ENCODE measurements at places on chromosomes 1 and 21.

- no peak for DNase-seq
Measured at GRCh38 chr21:30444204-30444603, 4.1 kb downstream of the KRTAP15-1 start.

GRCh38 chr1:85438353-85438752, 26.6 kb downstream of the DDAH1 start:
- DNase-seq, result no peak

- DNase-seq, result no peak
Measured at GRCh38 chr1:116415699-116416533, 42.9 kb downstream of the ATP1A1 start.

DNA sequence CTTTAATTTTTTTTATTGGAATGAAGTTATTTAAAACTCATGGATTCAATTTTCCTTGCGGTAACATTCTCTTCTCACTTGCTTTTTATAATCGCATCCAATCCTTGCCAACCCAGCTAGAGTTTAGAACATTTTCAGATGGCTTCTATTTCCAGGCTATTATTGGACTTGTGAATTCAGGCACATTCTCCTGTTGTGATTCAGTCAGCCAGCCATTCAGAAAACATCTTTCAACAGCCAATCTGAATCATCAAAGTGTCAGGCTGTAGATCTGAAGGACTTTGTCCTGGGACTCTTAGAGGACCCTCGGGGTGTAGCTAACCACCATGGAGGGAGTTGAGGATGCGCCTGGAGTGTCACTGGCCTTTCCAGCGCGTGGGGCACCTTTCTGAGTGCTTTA, 92.4 kb downstream of the PRDM2 start:
- no peak for DNase-seq

GRCh38 chr1:12488666-12489354, 129.2 kb downstream of the DHRS3 start:
- no peak for DNase-seq

GRCh38 chr1:220189750-220190347, 82.4 kb downstream of the RAB3GAP2 start:
- no peak for DNase-seq

DNA sequence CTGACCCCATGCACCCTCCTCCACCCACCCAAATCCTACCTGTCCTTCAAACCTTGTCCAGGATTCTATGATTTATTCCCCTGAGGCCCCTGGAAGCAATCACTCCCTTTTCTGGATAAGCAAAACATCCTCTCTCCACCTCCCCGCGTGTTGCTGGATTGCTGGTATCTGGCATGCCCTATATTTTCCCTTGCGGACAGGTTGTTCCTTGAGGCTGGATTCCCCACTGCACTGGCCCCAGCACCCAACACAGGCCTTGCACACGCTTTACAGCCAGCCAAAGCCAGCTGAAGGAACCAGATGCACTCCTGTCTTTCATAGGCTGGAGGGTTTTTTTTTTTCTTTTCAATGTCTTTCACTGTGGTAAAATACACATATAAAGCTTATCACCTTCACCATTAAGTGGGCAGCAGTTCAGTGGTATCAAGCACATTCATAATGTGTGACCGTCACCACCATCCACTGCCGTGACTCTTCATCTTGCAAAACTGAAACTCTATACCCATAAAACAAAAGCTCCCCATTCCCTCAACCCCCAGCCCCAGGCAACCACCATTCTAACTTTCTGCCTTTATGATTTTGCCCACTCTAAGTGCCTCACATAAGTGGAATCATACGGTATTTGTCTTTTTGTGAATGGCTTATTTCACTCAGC, 50.9 kb downstream of the TOR1AIP2 start:
- no peak for DNase-seq

- DNase-seq, result no peak
Measured at GRCh38 chr1:227754958-227755357, 19.7 kb downstream of the SNAP47 start.

DNA sequence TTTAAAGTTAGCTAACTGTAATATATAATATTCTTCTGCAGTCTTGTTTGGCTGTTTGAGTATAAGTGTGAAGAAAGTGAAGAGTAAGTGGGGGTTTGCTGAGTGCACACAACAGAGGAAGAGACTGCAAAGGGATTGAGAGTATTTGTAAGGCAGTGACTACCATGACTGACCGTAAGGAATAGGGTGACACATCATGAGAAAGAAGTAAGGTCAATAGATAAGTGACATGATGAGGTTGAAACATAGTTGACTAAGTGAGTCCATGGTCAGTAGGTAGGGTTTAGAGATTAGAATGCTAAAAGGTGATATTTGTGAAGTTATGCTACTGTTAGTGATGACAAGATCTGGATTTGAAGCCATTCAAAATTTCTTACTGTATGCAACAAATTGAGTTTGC, 27.7 kb downstream of the WARS2 start:
- no peak for DNase-seq

DNA sequence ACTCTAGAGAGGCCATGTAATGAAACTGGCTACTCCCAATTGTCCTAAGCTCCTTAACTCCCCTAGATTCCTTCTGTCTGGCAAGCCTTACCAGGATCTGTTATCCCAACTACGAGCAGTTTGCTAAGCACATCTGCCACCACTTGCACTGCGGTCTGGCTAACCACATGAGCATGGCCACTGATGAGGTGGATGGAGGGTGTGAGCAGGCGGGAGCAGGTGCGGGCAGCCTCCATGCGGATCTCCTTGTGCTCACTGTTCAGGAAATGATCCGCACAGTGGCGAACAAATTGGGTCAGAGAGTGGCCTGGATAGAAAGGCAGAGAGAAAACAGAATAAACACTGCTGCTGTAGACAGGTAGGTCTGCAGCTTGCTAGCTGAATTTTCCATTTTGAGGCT, 24.0 kb downstream of the MTOR start:
- peak; percentile 18 for DNase-seq

DNA sequence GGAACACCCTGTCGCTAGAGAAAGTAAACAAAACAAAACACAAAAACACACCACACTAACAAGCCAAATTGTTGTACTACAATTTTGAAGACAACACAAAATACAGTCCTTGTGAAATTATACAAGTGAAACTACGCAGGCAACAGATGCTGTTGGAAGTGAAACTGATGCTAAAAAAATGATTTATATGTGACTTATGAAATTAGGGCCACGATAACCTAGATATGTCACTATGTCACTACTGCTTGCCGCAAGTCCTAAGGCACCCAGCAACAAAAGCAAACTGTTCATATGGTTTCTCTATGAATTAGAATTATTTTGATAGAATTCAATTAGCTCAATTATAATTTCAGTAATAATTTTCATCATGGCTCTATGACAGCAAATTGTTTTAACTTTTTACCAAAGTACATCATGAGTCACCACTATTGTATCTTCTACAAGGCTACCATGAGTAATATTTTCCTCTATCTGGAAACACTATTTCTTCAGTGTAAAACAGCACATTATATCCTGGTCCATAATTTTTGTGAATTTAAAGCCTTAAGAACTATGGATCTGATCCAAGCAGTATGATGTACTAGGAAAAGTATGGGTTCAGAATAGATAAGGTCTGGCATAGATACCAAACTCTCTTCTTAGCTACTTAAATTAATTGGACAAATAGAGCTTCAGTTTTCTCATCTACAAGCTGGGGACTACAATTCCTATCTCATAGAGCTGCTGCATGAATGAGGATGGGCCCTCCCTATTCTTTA, 216.3 kb downstream of the COL11A1 start:
- DNase-seq, result no peak

- DNase-seq, result no peak
Measured at GRCh38 chr1:150221552-150221951, 14.4 kb downstream of the ANP32E start.

- no peak for DNase-seq
Measured at GRCh38 chr1:59125154-59125553, 171.7 kb upstream of the FGGY start.

DNA sequence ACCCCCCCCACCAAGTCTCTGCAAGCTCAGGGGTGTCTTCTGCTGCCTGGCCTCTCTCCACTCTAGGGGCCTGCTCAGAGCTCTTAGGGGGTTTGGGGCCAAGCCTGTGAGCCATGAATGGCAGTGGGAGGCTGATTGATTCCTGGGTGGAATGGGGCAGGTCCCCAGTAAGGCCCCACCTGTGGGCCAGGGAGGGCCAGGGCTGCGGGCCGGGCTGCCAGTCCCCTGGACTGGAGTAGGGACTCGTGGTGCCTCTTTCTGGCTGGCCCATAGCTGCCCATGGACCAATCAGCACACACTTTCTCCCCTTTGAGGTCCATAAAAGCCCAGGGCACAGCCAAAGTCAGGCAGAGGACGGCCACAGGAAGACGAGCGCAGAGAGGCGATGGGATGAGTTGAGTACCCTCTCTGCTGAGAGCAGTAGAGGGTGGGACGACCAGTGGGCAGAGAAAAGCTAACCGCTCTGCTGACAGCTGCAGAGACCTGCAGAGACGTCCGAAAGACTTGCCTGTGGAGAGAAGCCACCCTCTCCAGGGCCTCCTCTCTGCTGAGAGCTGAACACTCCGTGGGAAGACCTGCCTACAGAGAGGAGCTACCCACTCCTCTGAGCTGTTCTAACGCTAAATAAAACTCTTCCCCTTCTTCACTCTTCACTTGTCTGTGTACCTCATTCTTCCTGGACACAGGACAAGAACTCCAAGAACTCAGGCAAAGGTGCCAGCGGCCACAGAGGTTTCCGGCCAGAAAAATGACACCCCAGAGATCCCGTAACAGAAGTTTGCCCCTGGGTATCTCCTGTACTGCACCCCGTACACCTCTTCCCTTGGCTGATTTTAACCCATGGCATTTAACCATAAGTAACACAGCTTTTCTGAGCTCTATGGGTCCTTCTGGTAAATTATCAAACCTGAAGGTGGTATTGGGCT, 38.2 kb upstream of the TARDBP start:
- no peak for DNase-seq

GRCh38 chr1:221302810-221303209, 423.6 kb downstream of the HLX start:
- DNase-seq, result no peak

- no peak for DNase-seq
Measured at GRCh38 chr21:43274946-43275310, 106.1 kb downstream of the CRYAA start.

- no peak for DNase-seq
Measured at GRCh38 chr1:101203820-101204540, 32.8 kb upstream of the S1PR1 start.

GRCh38 chr1:180815188-180815587, 97.5 kb upstream of the KIAA1614 start:
- DNase-seq, result no peak

GRCh38 chr1:154614247-154614646, 6.3 kb upstream of the ADAR start:
- DNase-seq, result no peak

GRCh38 chr1:82001345-82001744, 200.6 kb downstream of the ADGRL2 start:
- no peak for DNase-seq

GRCh38 chr21:33684068-33684467, 41.8 kb downstream of the ITSN1 start:
- DNase-seq, result no peak

- no peak for DNase-seq
Measured at GRCh38 chr1:6965083-6965934, 180.1 kb downstream of the CAMTA1 start.

- DNase-seq, result no peak
Measured at GRCh38 chr1:10604966-10605365, 130.2 kb downstream of the PEX14 start.

GRCh38 chr1:60636946-60637345, 445.4 kb upstream of the NFIA start:
- DNase-seq, result no peak

DNA sequence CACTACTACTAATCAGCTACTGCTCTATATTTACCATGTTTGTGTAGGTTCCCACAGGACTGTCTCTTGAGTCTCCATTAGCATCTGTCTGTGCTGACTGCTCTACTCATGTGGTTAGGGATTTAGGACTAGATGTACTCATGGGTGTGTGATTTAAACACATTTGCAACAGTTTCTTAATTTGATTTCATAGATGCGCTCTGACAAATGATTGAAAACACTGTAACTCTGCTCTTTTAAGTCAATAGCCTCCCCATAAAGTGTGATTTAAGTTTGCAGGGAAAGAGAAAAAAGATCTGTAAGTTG, 809.3 kb downstream of the NCAM2 start:
- no peak for DNase-seq

- DNase-seq, result no peak
Measured at GRCh38 chr21:42311160-42311559, 4.0 kb downstream of the TFF3 start.

DNA sequence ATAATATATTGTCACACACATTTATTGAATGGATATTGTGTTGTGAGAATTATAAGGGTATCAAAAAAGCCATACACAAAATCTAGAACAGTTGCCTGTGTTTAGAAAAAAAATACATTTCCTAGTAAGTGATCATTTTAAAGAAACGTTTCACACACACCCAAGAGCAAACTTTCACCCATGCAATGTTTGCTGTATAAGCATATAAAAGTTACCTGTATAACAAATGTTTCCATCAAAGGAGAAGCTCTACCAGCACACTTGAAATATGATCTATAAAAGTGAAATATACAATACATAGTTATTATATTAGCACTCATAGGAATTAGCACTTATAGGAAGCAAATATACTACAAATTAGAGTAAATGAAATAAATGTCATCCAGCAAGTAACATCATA, 1098.1 kb downstream of the NCAM2 start:
- DNase-seq, result no peak

- no peak for DNase-seq
Measured at GRCh38 chr1:59672851-59673572, 141.7 kb upstream of the HOOK1 start.

GRCh38 chr1:226563666-226564065, 15.1 kb downstream of the STUM start:
- no peak for DNase-seq

- no peak for DNase-seq
Measured at GRCh38 chr1:5099558-5099957, 445.1 kb downstream of the AJAP1 start.

GRCh38 chr1:1876335-1876930, 14.5 kb downstream of the GNB1 start:
- no peak for DNase-seq

DNA sequence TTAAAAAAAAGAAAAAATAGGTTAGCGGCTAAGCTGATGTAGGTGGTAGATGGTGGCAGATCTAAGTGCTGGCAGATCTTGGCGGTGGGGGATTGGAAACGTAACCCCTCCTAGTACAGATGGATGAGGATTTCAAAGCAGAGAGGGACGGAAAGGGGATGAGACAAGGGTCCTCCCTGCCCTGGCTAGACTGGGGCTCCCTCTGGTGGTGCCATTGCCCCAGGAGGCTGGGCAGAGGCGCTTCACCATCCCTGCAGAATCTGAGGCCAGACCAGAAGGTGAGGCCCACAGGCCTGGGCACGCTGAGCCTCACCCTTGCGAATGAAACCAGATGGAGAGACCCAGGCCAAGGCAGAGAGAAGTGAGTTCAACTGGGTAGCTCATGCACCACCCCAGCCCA, 7.0 kb upstream of the PLEKHA6 start:
- no peak for DNase-seq

GRCh38 chr1:169584483-169585144, 1.7 kb downstream of the F5 start:
- no peak for DNase-seq

GRCh38 chr1:208300084-208300770, 56.0 kb upstream of the PLXNA2 start:
- DNase-seq, result no peak

GRCh38 chr1:36300526-36300925, 5.6 kb upstream of the SH3D21 start:
- DNase-seq, result no peak
